LHCN-M2 (cell line): ENCODE measurements at places on chromosomes 16 and 17. TPM values are rescaled to one million over a fixed set of nuclear protein-coding genes. Genes with fewer than 3 reads are reported as not detected.

OR2C1 gene
- total RNA-seq, result 0.17 TPM in 1 of 2 replicates, not detected in the other

CORO6 gene
- total RNA-seq, result 22.1 and 41.6 TPM in 2 replicates

TMEM100 gene
- 8.7 and 12.1 TPM in 2 replicates for total RNA-seq

PIGQ gene
- total RNA-seq, result 46.7 and 51.4 TPM in 2 replicates

EVI2A gene
- total RNA-seq, result 38.0 and 53.9 TPM in 2 replicates

SLX1B gene
- total RNA-seq, result 35.2 and 49.4 TPM in 2 replicates
